Stimulated activated naive CD4-positive, alpha-beta T cell treated with Interleukin-2 at 50 U/mL for 16 hours (primary cell): ENCODE measurements at places on chromosomes 13 and 19.

GRCh38 chr13:101049166-101049850 lies 367.0 kb downstream of the NALCN start:
- DNase-seq = no peak

DNA sequence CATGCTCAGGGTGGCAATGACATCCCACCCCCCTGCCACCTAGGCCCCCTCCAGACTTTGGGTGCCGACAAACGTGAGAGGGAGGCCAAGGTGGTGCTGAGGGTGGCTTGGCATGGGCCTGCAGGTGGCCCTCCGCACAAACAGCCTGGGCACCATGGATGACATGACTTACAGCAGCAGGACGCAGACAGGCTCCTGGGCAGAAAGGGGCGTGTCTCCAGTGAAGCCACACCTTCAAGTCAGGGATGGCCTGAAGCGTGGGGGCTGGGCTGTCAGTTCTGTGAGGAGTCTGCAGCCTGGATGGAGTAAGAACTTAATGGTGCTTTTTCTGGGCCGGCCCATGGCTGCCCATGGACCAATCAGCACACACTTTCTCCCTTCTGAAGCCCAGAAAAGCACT lies 25.3 kb downstream of the POMP start:
- no peak for DNase-seq

DNA sequence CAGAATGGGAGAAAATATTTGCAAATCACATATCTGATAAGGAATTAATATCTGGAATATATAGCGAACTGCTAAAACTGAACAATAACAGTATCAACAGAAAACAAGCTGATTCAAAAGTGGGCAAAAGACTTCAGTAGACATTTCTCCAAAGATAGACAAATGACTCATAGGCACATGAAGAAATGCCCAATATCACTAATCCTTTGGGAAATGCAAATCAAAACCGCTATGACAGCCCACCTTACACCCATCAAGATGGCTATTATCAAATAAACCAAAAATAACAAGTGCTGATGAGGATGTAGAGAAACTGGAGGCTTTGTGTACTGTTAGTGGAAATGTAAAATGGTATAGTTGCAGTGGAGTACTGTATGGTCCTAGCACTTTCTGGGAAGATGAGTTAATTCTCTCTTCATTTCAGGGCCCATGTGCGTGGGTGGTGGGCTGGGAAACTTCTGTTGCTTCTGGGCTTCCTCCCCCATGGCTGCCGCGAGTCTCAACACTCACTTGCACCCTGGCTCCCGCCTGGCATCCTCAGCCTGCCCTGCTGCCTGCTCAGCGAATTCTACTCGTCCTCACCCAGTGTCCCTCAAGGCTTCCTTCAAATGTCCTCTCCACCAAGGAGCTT lies 12.4 kb upstream of the GJA3 start:
- DNase-seq = no peak

GRCh38 chr13:111470933-111471332 lies 150.5 kb downstream of the TEX29 start:
- DNase-seq = no peak

- no peak for DNase-seq
Observed at GRCh38 chr13:99293178-99293577, 14.0 kb downstream of the GPR183 start.

DNA sequence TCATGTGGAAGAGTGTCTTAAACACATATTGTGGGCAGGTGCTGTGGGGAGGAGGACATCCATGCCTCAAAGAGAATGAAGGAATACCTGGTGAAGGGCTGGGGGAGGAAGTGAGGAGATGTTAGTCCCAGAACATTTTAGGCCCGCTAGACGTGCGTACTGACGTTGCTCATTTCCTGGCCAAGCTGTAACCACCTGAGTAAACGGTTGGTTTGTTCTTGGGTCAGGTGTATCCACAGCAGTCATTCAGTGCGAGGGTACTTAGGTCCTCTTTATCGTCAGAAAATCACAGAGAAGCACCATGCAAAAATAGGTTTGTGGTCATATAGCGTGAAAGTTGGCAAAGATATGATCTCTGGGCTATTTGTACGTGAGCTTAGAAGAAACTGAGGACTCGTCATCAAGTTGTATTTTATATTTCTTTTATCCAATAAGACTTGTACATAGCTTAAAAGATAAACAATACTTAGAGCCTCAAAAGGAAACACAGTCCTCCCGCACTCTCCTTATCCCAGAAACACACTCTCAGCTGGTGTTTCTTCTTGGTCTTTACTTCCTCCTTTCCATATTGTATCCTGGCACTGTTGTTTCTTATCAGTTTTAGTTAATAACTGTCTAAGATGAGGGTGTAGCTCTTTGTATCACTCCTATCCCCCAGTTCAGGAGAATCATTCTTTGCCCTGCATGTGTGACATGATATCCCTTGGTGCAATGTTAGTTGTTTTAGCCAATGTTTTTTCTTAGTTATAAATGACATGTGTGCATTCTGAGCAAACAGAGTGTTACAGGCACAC lies 52.0 kb downstream of the ARHGEF7 start:
- no peak for DNase-seq

GRCh38 chr13:31913459-31913858 lies 118.1 kb upstream of the FRY start:
- no peak for DNase-seq

DNA sequence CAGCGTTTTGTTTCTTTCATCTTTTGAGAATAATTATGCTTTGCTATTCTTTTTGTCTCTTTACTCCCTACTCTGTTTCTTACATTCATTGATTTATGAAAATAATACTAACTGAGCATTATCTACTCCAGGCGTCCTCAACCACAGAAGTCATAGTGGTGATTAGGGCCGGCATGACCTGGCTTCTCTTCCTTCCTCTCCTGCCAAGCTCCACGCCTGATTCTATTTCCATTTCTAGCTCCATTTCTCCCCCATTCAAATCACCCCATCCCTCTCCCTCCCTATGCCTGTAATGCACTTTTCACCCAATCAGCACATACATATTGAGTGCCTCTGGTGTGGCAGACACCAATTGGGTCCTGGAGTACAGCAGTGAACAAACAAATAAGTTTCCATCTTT lies 183.2 kb upstream of the GPR12 start:
- DNase-seq = no peak

DNA sequence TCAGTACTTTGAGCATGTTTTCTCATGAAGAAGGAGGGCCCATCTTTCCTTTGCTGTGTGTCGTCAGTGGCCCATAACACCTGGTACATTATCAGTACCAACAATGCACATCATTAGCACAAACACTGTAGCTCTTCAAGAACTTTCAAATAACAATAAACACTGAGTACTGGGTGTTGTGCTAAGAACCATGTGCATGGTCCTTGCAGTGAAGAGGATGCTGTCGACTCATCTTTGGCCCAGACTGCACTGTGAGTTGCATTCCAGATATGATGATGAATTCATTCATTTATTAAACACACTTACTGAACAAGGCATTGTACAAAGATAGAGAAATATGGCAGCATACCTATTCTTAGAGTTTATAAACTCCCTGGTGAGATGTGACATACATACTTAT lies 55.8 kb downstream of the FLT3 start:
- DNase-seq = no peak

DNA sequence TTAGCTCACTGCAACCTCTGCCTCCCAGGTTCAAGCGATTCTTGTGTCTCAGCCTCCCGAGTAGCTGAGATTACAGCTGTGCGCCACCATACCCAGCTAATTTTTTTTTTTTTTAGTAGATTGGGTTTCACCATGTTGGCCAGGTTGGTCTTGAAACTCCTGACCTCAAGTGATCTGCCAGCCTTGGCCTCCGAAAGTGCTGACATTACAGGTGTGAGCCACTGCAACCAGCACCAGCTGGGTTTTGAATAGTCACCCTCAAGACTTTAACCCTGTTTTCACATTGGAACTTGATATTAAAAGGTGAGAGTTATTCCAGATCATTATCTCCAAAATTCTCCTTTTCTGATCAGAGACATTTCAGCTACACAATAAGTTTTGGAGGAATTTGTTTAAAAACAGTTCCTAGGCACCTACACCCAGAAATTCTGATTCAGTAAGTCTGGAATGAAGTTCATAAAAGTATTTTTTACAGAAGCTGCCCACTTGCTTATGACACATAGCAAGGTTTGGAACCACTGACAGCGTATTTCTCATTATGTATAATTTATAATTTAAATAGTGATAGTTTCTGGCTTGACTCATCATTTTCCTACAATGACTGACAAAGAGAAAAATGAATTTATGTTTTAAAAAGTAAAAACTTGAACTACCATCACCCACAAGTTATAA lies 417.3 kb downstream of the DIAPH3 start:
- no peak for DNase-seq

DNA sequence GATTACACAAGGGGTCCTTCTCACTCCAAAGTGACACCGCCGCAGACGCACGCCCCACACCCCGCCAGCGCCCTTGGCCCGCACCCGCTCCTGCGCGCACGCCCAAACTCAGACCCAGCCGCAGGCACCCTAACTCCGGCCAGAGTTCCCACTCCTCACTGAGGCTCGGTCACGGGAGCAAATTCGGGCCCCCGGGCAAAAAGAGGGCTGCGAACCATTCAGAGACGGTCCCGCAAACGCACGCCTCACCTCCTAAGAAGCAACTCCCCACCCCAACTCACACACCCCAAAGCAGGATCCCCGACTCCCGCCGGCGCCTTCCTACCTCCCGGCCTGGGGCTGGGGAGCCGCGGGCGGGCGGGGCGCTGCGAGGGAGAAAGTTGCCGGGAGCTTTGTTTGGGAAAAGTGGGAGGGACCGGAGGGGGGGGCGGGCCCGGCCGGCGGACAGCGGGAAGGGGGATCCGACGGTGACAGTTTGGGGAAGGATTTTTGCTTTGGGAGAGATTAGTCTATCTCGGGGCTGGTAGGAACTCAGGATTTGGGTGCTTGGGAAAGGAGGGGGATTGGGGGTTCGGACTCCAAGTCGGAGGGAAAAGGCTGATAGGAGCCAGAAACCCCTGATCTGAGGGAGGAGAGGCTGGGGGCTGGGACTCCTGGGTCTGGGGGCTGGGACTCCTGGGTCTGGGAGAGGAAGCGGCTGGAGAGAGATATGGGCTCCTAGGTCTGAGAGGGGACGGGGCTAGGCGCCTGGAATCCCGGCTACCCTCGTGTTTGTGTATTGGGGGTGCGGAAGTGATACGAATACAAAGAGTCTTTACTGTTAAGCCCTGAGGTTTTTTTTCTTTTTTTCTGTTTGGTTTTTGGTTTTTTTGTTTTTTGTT lies at the start of gene TEAD2:
TEAD2 (minus strand) TSS at position 369 of the 881 bp plus-strand sequence. CDS start 2,341 bp downstream, outside the sequence.
- DNase-seq = no peak

DNA sequence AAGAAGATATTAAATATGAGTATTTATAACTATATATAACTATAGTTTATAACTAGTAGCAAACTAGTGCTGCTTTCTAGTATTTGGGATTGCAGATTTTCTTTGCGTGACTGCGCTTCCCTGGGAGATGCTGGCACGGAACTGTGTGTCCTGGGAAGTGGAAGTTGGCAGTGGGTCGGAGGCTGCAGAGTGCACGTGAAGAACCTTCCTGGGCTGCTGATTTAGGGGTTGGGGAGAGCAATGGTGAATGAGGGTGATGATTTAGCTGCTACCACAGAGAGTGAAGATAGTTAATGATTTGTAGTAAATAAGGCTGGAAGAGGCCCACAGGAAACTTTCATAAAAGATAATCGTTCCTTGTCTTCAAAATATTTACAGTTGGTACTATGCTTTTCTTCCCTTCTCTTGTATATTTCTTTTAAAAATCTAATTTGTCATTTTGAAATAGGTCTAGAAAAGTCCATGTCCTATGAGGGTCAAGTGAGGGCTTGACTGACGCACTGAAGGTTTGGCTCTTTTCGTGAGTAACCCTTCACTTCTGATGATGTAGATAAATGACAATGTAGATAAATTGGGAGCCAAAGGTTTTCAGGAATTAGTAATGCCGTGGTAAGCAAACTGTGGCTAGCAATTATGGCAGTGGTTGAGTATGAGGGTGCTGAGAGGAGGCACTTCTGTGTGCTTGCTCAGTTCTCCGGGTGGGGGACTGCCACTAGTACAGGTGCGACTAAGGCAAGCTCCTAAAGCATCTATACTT lies 3.0 kb upstream of the NAA16 start:
- DNase-seq = no peak

DNA sequence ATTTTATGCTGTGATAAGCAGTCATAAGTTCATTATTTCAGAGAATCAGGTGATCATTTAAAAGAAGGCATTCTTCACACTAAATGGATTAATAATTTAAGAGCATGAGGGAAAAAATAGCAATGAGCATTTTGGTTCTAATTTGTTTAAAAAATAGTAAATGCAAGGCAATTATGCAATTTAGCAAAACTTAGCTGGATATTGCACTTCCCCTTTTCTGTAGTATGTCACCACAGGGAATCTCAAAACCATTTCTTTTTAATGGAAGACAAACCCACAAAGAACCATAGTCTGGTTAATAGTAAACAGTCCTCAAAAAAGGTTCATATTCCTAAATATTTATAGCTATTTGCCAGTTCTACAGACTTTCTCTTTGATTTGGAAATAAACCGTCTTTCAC lies 30.2 kb downstream of the COG6 start:
- no peak for DNase-seq

DNA sequence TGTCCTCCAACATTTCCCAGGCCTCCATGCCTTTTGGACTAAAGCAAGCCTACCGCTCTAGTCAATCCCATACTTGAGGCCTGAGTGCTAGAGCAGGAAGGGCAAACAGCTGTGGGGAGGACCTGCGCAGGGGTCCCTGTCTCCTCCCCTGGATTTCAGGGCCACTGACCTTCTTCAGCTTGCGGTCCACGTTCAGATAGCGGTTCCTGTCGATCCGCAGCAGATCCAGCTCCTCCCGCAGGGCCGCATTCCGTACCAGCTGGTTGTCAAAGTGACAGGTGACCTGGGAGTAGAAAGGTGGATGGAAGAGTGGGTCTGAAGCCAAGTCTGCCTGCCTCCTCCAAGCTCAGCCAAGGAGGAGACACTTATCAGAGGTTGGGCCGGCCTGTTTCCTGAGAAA lies 14.0 kb upstream of the EMP3 start:
- DNase-seq = no peak

- DNase-seq = no peak
Observed at GRCh38 chr13:79992111-79992510, 348.8 kb downstream of the SPRY2 start.

GRCh38 chr13:41603917-41604316 lies 146.6 kb downstream of the RGCC start:
- DNase-seq = no peak

DNA sequence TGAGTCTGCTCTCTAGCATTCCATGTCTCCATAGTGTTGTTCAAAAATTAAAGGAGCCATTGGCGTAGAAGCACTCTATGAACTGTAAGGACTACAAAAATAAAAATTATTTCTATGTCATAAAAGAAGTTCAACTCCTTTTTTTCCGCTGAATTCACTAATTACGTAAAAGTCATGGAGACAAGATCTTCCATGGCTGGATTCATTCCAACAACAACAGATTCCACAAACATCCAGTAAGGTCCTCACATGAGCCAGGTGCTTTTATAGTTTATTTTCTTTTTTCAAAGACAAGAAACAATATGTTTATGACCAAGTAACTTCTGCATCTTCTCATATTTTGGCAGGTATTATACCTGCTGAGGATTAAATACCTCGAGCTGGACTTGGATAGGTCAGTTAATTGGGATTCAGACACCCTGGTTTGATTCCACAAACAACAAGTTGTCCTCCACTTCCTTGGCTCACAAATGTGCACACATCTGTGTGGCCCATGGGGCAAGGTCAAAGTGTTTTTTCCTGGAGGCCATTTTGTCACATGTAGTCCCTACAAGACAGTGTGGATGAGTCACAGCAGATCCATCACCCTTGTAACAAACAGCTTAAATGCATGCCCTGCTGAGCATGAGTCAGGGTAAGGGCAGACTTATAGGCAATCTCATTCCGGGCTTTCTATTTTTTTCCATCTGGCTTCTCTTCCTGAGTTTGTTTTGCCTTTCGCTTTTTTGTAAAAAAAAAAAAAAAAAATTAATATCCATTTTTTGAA lies 475.6 kb downstream of the COG6 start:
- DNase-seq = no peak
